Thyroid gland (tissue), 4 donors: ENCODE measurements at places on chromosomes 7 and 10.
A peak's percentile ranks its signal among the peaks of the same experiment; 100 is the strongest.

DNA sequence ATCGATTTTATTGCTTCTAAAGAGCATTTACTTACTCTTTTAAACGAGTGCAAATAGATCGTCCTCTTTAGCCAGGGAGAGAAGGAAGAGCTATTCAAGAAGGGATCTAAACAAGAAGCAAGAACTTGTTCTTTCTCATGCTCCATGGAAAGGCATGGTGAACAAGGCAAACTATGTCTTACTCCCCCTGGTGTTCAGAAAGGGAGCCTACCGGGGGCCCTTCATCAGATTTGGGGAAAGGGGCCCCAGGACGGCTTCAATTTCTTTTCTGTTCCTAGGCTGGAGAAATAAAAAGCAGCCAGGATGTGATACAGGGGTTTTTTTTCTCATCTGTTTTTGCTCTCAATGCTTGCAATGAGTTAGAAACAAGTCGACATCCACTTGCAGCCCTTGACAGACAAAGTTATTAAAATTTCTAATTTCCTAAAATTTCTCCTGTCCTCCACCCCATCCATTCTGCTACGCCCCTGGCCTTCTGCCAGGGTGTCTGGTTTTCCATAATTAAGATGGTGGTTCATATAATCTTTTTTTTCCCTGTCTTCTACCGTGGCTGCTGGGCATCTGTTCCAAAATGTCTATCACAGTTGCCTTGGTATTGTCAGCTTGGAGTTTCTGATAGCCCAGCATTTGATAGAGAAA, 214.4 kb downstream of the CREB5 start:
- H3K4me1 ChIP-seq: no peaks in the 10 kb centered on the region
- no peak overlapping the region for H3K27ac ChIP-seq
- H3K36me3 ChIP-seq: no peaks in the 10 kb centered on the region
- no peaks in the 10 kb centered on the region for H3K27me3 ChIP-seq

DNA sequence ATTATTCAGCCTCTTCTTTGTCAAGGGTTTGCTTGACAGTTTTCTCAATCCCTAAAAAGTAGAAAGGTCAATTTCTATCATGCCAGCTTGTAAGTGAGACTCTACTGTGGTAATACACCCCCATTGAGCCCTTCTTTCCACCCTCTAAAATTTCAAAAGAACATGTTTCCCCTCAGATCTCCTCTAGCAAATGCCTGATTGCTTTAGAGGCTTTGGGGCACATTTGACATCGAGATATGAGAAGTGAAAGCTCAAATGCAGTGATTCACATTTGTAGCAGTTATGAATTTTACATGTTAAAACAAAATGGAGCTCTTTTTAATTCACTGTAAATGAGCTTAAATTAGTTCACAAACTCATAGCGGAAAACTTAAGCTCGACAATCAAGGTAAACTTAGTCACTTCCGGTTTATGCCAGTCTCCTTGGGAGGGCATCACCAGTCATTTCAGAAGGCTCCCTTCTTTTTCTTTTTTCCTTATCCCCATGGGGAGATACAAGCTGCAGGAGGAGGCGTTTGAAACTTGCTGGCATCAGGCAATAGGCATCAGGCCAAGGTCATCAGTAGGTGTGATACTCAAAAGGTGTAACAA, 55.3 kb upstream of the ADO start:
- no peak overlapping the region for H3K27ac ChIP-seq
- no peaks in the 10 kb centered on the region for H3K36me3 ChIP-seq
- H3K27me3 ChIP-seq: no peaks in the 10 kb centered on the region

- H3K27me3 ChIP-seq: no peaks in the 10 kb centered on the region
- no peak overlapping the region for H3K4me3 ChIP-seq
- no peak overlapping the region for H3K27ac ChIP-seq
- H3K4me1 ChIP-seq: no peaks in the 10 kb centered on the region
- no peaks in the 10 kb centered on the region for H3K36me3 ChIP-seq
- DNase-seq: no peak
Measured at GRCh38 chr10:124535731-124536495, 74.3 kb downstream of the LHPP start.

DNA sequence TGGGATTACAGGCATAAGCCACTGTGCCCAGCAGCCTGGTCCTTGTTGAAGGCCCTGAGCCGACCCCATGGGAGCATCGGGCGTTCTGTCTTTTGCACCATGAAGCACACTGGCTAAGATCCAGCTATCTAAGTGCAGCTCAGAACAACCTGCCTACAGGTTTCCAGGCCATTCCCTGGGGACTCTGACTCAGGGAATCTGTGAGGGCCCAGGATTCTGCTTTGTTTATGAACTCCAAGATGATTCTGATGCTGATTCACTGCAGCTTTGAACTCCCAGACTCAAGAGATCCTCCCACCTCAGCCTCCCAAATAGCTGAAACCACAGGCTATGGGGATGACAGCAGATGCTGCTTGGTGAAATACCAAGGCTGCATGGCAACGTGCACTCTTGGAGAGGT, 30.2 kb downstream of the NPTX2 start:
- H3K4me3 ChIP-seq: no peak overlapping the region
- no peaks in the 10 kb centered on the region for H3K27me3 ChIP-seq
- no peak for DNase-seq
- no peaks in the 10 kb centered on the region for H3K4me1 ChIP-seq

- no peak for DNase-seq
- no peak overlapping the region for H3K4me3 ChIP-seq
- no peak overlapping the region for H3K27ac ChIP-seq
- peaks cover 8% of the 10 kb centered on the region for H3K4me1 ChIP-seq
Measured at GRCh38 chr7:66333443-66333842, 128.3 kb downstream of the TPST1 start.

- no peaks in the 10 kb centered on the region for H3K36me3 ChIP-seq
- H3K4me1 ChIP-seq: no peaks in the 10 kb centered on the region
- no peak for DNase-seq
- no peak overlapping the region for H3K4me3 ChIP-seq
- H3K27ac ChIP-seq: no peak overlapping the region
Measured at GRCh38 chr7:80681272-80681885, 42.9 kb downstream of the CD36 start.

DNA sequence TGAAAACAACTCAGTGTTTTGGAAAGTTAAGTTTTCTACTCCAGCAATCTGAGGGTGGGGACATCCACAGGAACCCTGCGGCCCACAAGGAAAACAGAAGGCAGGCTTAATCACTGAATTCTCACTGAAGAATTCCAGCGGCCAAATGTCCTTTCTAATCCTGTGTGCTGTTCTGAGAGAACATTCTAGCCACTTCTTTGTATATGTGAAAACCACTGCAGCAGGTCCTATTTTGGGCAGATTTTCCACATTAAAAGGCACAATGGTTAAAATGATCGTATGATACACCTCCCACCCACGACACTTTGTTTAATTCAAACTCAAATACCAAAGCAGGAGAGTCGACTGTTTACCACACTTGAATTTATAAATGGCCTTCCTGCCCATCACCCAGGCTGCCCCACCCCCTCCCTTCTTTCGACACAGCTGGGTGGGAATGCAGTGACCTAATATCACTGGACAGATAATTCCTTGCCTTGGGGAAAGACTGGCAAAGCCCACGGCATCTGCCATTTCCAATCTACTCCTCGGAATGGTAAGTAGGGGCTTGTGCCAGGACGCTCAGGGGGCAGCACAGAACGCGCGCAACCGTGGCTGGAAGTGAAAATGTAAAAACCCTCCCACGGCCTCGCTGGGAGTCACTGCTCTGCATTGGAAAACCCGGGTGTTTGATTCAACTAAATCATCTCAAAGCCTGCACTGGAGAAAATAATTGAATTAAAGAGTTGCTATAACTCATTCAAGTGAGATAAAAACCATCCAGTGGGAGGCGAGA, 67.0 kb downstream of the CTBP2 start:
- H3K27ac ChIP-seq: no peak overlapping the region
- H3K4me1 ChIP-seq: peaks cover 50% of the 10 kb centered on the region

DNA sequence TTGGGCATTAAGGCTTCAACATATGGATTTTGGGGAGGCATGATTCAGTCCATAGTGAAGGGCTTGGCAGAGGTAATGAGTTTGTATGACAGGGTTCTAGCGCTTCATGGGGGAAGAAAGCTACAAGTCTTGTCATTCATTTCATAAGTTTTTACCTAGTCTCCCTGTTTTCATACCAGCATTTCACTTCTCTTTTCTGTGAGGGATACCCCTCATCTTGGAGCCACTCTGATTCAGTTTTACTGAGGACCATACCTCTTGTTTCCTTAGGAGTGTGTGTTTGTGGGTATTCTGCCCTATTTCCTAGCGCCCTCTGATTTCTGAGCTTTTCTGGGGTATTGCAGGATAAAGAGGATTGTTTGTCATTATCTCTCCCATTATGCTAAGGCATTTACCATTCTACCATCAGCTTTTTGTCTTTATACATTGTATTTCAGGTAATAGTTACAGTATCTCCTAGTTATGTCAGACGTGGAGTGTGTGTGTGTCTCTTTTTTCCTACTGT, 6.8 kb downstream of the RSBN1L start:
- no peak for DNase-seq
- peaks cover 34% of the 10 kb centered on the region for H3K4me1 ChIP-seq
- H3K27ac ChIP-seq: no peak overlapping the region
- no peak overlapping the region for H3K4me3 ChIP-seq

GRCh38 chr7:130949550-130949949, 215.5 kb upstream of the KLF14 start:
- H3K27me3 ChIP-seq: no peaks in the 10 kb centered on the region
- DNase-seq: no peak
- H3K4me3 ChIP-seq: no peak overlapping the region
- peaks cover 3% of the 10 kb centered on the region for H3K36me3 ChIP-seq

DNA sequence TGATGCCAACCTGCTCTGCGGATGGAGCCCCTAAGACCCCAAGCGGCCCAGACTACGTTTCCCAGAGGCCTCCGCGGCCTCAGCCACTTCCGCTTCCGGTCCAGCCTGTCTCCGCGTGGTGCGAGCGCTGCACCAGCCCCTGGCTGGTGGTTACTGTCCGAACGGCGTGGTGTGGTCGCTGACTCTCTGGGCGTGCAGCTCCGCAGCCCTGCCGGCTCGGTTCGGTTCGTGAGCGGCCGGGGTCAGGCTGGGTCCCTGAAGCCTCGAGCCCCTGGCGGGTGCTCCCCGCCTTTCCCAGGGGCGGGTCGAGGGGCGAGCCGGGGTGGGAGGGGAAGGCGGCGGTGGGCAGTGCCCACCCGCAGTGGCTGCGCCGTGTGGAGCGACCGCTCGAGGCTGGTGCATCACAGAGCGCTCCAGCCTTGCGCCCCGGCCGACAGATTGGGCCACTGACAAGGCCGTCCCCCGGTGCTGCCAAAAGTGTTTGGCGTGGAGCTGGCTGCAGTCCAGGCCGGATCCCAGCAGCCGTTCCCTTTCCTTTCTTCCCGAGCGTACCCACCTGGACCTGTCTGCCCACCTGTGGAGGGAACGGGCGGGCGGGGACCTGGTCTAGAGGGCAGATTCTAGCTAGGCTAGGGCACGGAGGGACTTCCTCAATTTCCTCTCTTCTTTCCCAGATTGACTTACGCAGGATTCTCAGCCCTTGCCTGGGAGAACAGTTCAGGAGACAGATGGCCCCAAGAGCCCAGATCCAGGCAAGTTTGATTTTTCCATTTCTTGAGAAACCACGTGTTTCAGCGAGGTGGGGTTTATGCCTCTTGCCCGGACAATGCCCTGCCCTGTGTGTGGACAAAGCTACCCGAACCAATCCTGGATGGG, at the start of gene ZNF485:
ZNF485 (plus strand) TSS at position 116 of the 876 bp plus-strand sequence; CDS start at position 729, 613 bp downstream.
- no peaks in the 10 kb centered on the region for H3K27me3 ChIP-seq
- no peaks in the 10 kb centered on the region for H3K36me3 ChIP-seq
- peak; percentile 71 for DNase-seq
- peak within 1 kb of the TSS; percentile 32 for H3K27ac ChIP-seq

DNA sequence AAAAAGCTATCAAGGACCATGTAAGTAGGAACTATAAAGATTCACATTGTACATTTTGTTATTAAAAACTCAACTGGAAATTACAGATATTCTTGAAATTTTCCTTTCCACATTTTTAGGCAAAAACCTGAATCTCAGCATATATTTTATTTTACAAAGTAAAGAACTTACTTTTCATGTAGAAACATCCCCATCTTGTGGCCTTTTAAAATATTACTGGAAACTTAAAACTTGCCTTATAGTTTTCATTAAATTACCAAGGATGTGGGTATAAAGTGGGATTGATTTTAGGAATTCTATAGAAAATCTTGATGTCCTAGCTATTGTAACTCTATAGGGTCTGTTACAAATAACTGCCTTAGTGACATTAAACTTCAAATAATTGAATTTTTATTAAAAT, 10.6 kb downstream of the DBF4 start:
- no peaks in the 10 kb centered on the region for H3K4me1 ChIP-seq
- no peaks in the 10 kb centered on the region for H3K36me3 ChIP-seq
- H3K27ac ChIP-seq: no peak overlapping the region
- no peak overlapping the region for H3K4me3 ChIP-seq
- H3K27me3 ChIP-seq: no peaks in the 10 kb centered on the region
- DNase-seq: no peak

- H3K36me3 ChIP-seq: no peaks in the 10 kb centered on the region
- H3K4me3 ChIP-seq: no peak overlapping the region
- no peaks in the 10 kb centered on the region for H3K4me1 ChIP-seq
- DNase-seq: no peak
- no peak overlapping the region for H3K27ac ChIP-seq
- H3K27me3 ChIP-seq: no peaks in the 10 kb centered on the region
Measured at GRCh38 chr7:6556196-6556595, 4.9 kb upstream of the GRID2IP start.

GRCh38 chr10:75663947-75664664, 232.7 kb downstream of the LRMDA start:
- DNase-seq: peak; percentile 55
- no peaks in the 10 kb centered on the region for H3K27me3 ChIP-seq
- H3K36me3 ChIP-seq: no peaks in the 10 kb centered on the region
- no peak overlapping the region for H3K4me3 ChIP-seq
- peak overlapping the region; percentile 61 for H3K27ac ChIP-seq
- H3K4me1 ChIP-seq: peaks cover 16% of the 10 kb centered on the region

GRCh38 chr7:20918156-20918555, 131.5 kb upstream of the SP8 start:
- no peaks in the 10 kb centered on the region for H3K4me1 ChIP-seq
- no peaks in the 10 kb centered on the region for H3K27me3 ChIP-seq
- no peaks in the 10 kb centered on the region for H3K36me3 ChIP-seq
- DNase-seq: no peak

DNA sequence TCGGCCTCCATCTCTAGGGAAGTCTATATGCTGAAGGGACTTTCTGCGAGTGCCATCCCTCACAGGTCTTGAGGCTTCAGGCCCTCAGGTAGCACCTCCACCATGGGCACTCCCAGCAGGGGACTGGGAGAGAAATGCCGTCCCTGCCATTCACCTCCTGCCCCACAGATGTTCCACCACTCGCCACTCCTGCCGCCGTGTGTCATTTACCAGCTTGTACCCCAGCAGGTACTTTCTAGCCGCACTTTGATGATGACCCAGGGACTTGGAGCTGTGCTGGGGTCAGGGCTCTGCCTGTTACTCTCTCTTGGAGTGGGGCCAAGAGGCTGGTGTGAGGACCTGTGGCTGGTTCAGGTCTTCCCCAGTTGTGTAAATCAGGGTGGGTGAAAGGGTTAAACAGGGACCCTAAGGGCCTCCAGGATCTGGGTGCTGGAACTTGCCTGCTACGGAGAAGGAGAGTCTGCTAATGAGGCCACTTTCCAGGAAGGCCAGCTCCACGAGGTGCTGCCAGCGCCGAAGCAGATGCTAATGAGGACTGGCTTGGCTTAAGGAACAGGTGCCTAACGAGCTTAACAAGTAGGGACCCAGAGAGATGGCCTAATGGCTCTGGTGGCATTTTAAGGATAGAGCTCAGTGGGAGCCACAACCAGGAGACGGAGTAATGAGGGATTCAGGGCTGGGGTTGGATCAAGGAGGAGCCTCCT, 32.4 kb downstream of the CRHR2 start:
- no peak for DNase-seq
- H3K27me3 ChIP-seq: no peaks in the 10 kb centered on the region
- H3K27ac ChIP-seq: no peak overlapping the region
